IPS-NIHi11 (cell line): ENCODE measurements at places on chromosomes 1 and 21.

DNA sequence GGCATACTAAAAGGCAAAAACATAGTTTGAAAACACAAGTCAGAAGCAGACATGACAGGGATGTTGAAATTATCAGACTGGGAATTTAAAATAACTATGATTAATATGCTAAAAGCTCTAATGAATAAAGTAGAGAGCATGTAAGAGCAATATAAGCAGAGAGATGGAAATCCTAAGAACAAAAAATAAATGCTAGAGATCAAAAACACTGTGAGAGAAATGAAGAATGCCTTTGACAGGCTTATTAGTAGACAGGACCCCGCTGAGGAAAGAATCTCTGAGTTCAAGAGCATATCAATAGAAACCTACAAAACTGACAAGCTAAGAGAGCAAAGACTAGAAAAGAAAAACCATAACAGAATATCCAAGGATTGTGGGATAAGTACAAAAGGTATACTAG, 93.9 kb downstream of the MPZL1 start:
- no peak for DNase-seq

GRCh38 chr21:19031953-19032352, 628.4 kb upstream of the TMPRSS15 start:
- no peak for DNase-seq

GRCh38 chr21:42031816-42032215, 21.7 kb upstream of the ZBTB21 start:
- no peak for DNase-seq

DNA sequence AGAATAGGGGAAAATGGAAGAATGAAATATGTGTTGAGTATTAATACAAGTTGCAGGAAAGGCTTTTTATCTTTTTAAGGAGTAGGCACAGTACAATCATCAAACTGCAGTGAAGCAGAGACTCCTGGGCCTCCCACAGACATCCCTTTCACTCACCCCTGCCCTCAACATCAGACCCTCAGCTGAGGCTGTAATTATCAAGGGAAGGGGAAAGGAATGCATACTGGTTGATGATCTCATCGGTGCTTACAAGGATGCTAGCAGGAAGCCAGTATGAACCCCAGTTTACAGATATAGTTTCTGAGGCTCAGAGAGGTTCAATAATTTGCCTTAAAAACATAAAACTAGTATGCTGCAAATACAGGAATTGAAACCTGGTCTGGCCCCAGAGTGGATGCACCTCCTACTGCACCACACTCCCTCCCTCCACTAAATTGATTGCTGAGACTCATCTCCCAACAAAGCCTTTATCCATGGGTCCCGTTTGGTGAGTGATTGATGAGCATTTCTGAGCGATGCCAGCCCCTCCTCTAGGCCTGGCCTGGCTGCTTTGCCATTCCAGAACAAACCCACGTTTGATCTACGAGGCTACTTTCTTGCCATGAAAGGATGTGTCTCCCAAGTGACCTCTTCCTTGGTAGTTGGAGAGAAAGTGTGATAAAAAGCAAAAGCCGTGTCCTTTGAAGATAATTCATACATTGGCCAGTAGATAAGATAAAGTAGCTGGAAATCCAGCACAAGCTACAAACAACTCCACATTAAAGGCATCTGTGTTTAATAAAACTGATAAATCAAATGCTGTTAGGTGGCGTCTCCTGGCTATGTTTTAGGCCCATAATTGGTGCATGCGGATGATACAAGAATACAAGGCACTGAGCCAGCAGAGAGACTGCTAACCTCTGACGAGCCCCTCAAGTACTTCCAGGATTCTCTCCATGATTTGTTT, 233.9 kb upstream of the CAMK1G start:
- DNase-seq, result no peak

DNA sequence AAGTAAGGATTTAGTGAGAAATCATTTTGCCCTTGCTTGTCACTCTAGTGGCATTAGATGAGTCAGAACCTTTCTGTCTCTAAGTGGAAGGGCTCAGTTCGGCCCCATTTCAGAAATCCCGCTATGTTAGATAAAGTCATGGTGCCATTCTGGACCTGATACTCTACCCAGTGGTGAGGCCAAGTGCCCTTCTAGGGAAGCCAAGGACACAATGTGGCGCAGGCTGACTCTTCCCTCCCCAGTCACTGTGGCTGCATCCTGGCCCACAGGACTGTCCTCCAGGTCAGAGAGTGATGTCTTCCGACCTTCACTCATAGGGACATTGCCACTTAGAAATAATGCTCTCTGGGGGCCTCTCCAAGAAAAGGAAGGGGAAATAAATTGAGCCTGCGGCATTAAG, 48.3 kb upstream of the MTR start:
- DNase-seq, result no peak

DNA sequence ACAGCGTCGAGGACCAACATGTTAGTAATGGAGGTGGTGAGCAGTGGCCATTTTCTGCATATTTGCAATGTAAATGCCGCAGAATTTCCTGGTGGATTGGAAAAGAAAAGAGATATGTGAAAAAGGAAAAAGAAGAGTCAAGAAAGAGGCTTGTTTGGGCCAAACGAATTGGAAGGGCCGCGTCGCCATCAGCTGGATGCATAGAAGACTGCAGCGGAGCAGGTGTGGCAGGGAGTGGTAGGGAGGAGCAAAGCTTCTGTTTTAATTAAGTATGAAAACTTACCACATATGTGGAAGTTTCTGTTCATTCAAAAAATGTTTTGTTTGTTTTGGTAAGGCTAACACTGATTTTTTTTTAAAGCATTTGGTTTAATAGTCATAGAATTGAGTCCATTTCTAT, 690.7 kb downstream of the NCAM2 start:
- DNase-seq, result no peak

DNA sequence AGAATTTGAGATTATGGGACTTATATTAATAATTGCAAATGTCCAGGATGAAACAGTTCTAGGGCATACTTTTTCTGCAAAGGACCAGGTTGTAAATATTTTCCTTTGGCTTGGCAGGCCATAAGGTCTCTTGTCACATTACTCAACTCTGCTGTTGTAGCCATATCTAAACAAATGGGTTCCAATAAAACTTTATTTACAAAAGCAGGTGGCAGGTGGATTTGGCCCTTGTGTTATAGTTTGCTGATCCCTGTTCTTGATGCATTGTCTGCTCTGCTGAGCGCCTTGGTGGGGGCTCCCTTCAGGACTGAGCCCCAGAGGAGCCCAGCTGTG, 258.5 kb downstream of the FOXD2 start:
- DNase-seq, result no peak

GRCh38 chr1:7643530-7643929, 127.6 kb upstream of the VAMP3 start:
- no peak for DNase-seq

- DNase-seq, result no peak
These were observed 2.4 kb upstream of the THEM5 start for GRCh38 chr1:151855933-151856332.

- DNase-seq, result no peak
These were observed 27.2 kb upstream of the RCSD1 start for GRCh38 chr1:167602840-167603239.

DNA sequence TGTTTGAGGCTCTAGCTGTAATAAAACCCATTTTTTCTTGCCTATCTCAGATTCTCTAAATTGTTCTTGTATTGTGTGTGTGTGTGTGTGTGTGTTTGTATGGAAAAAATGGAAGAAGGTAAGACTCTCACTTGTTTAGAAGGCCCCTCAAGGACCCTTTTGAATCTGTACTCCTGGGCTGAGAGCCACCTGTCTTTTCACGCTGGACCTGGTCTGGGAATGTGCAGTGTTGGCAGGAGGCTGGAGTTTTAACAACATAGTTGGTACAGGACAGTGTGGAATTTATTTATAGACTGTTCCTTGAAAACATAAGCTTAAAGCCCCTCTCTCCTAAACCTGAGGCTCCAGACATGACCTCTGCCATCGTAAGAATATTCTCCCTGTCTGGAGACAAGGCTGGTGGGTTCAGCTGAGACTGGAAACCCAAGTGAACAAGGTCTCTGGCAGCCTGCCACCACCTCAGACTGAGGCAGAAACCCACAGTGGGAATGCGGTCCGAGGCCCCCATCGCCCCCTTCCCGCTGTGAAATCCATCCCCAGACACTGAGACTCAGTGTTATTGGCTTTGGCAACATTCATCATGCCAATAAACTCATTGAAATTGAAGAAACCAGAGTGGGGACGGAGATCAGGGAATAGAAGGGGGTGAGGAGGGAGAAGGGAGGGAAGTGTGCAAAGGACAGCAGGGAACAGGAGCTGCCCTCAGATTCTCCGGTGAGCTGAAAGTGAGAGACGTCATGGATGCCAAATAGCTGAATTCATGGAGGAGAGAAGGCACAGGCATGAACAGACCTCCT, 24.6 kb upstream of the PLXNA2 start:
- DNase-seq, result no peak

GRCh38 chr1:75328691-75329090, 194.5 kb downstream of the LHX8 start:
- DNase-seq, result peak; percentile 40

- DNase-seq, result no peak
These were observed 14.4 kb downstream of the RALGPS2 start for GRCh38 chr1:178739285-178740045.

DNA sequence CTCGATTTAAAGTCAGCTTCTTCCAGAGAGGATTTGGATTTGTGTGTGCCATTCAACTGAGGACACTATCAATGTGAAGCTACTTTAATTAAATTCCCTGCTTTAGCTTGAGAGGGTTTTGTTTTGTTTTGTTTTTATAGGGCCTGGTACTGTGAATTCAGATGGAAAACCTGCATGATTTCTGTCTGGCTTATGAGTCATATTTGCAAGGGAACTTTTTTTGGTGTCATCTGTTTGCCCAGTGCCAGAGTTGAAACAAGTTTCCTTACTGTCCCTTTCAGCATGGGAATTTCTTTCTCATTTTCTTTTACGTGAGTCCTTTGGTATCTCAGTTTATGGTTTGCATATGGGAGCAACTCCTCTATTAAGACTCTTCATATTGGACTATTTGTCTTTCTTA, 194.6 kb downstream of the GREM2 start:
- no peak for DNase-seq

DNA sequence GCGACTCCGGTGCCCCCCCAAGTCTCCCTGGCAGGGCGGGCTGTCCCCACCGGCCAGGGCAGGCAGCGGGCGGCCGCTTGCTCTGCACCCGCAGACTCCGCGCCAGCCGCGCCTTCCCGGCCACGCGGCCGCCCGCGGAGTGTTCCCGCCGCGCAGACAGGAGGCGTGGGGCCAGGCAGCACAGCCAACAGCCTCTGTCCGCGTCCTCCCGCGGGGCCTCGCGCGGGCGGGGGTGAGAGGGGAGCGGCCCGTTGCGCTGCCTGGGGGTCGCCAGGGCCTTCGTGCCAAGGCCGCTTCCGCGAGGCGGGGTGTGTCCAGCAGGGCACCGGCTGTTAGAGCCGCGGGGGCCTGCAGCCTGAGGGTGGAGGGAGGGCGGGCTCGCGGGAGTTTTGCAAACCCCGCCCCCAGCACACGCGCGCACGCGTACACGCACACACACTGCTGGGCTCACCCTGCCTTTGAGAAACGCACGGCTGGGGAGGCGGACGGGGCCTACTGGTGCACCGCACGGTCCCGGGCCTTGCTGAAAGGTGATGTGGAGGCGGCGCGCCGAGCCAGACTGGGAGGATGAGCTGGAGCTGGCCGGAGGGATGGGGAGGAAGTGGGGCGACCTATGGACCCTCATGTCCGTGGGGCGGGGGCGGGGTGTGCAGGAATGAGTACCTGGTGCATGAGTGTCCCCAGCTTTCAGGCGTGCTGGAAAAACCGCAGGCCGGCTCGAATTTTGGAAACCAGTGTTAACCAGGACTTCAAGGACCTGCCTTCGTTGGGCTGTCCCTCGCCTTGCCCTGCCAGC, 41.5 kb downstream of the KIAA1614 start:
- DNase-seq, result peak; percentile 50

DNA sequence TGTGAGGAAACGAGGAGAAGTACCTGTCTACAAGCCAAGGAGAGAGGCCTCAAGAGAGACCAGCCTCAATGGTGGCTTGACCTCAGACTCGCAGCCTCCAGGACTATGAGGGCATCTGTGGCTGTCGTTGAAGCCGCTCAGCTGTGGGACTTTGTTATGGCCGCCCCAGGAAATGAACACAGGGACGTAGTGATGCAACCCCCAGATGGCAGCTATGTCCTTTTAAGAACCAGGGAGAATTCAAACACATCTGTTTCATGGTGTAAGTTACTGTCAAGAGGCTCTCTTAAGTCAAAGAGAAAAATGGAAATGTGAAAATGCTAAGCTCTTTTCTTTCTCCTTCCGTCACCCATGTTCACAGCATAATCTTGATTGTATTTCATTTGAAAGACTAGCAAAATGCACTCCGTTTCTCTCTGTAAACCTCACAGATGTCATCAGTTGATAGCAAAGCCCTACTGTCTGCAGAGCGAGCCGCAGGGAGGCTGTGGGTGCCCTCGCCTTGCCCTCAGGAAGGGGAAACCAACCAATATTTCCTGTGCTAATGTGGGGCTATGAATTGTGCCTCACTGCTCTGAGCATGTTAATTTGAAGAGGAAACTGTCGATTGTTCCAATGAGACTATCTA, 21.3 kb downstream of the UBASH3A start:
- no peak for DNase-seq

- no peak for DNase-seq
These were observed at the start of gene OR2AK2 for GRCh38 chr1:247964933-247965332. OR2AK2 (plus strand) TSS chr1:247965233; CDS start chr1:247965377, 144 bp downstream.

- DNase-seq, result no peak
These were observed 21.6 kb downstream of the AADACL4 start for GRCh38 chr1:12665511-12665910.

GRCh38 chr1:118899340-118899739, 88.8 kb downstream of the TBX15 start:
- DNase-seq, result no peak

DNA sequence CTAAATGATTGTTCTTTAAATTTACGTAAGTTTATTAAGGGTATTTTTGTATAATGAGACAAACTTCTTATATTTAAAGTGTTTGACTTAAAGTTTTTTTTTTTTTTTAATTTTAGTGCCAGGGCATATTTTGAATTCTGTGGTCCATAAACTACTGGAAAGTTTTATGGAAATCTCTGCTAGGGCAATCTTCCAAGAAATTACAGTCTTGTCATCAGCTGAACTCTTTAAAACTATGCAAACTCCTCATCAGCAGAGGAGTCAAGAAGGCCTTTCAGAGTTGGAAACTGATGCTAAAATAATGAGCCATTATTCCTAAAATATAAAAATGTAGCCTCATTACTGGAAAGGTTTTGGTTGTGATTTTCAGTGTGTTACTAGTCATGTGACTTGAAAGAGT, 1201.9 kb downstream of the BRINP3 start:
- DNase-seq, result no peak
